ENCODE measurements at places on chromosomes 4 and X.

DNA sequence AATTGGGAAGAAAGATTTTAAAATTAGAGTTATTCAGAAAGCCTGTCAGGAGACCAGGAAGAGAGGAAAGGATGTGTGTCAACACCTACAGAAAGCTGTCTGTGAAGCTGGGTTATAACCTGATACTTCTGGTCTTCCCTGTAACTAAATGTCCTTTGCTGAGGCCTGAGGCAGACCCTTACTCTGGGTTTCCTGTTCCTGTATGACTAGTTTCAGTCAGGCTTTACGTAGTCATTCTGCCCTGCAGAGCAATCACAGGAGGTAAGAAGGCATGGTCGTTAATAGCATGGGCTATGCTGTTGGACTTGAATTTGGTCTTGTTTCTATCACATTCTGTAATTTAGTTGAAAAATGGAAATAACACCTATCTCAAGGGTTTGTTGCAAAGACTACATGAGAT is 110.5 kb upstream of the IGFBP7 start:
- DNase-seq = no peak

DNA sequence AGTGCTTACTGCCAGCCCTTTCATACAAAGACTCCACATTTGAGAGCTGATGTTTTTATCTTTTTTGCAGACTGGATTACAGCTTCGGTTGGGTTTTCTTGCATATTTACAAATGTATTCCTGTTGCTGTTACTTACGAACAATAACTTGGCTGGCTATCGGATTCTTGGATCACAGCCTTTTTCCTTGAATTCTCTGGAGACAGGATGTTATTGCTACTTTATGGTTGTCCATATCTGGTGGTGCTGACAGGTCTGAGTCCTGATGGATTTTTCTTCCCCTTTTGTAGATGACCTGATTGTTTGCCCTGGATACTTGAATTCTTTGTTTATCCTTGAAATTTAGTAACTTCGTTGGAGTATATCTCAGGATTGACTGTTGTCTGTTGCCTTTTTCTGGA is 77.7 kb downstream of the PDK3 start:
- no peak for DNase-seq

DNA sequence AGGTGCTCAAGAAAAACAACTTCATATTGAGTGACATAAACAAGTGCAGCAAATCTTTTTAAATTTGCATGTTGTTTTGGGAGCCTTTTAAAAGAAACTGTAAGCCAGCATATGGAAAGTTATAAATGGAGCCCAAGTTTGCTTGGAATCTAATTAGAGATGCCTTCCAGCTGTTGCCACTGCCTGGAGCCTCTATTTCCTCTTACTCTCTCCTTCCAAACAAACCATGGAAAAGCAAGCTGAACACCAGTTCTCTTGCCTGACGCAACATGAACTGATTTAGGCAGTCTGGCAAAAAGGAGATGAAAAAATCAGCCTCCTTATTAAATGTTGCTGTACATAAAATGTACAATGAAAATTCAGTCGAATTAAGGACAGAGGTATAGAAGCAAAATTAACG is 21.5 kb downstream of the ARSJ start:
- DNase-seq = no peak

DNA sequence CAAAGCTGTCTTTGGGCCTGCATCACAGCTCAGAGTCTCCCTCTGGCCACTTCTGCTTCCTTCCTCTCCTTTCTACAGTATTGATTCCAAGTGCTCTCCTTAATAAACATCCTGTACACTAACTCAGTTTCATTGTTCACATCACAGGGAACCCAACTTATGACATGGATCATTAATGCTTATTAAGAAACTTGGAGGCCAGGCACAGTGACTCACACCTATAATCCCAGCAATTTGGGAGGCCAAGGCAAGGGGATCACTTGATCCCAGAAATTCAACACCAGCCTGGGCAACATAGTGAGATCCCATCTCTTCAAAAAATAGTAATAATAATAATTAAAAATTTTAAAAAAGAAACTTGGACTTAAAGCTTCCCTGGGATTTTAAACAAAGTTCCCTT is 89.2 kb upstream of the EFHC2 start:
- DNase-seq = no peak

DNA sequence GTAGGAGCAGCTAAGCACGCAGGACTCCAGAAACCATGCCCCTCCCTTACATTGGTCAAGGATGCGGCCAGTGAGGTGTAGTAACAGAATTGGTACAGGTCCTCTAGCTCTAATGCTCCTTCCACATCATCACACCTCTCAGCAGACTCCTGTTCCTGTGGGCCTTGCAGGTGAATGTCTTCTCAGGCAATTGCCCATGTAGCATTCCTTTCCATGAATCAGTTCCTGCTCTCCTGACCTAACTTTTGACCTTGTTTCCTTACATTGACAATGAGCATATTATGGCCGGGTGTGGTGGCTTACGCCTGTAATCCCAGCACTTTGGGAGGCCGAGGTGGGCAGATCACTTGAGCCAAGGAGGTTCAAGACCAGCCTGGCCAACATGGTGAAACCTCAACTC is 31.3 kb downstream of the MAP7D3 start:
- no peak for DNase-seq

DNA sequence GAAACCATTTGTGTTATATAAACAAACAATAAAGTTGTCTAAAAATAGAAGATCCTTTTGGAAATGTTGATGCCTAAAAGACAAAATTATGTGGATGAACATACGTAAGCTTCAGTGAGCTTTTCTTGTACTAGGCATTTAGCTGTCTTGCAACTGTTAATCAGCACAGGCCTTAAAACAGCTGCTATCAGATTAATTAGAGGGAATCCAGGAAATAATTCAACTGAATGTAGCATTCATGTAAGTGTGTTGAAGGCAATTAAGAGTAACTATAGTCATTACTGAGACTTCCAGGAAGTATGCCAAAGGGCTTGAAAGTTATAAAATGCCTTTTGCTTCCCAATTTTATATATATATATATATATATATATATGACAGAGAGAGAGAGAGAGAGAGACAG is 248.7 kb downstream of the IL1RAPL1 start:
- no peak for DNase-seq

- DNase-seq = no peak
Observed at GRCh38 chrX:16028576-16028975, 94.8 kb upstream of the GRPR start.

Measured in NCI-H510A (cell line).